ENCODE measurements at places on chromosomes 2 and 18.

- DNase-seq = no peak
Measured at GRCh38 chr2:24399434-24400206, 39.3 kb upstream of the ITSN2 start.

- DNase-seq = no peak
Measured at GRCh38 chr18:58970943-58971790, 106.5 kb downstream of the ZNF532 start.

DNA sequence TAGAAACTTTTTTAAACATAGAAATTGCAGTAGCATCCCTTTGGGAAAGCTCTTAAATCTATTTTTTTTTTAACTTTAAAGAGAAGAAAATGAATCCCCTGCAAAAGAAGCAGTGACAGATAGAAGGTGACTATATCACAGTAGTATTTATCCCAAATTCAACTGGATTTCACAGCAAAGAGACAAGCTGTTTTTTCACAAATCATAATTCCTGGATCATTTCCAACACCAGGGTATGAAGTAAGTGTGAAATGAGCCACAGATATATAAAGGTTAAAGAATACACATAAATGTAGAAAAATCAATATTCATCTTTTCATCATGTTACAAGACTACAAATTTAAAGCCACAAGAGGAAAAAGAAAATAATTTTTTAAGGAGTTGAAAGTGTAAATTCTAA lies 1404.9 kb upstream of the NXPH2 start:
- DNase-seq = no peak

GRCh38 chr2:227780981-227781615 lies 32.5 kb upstream of the CCL20 start:
- DNase-seq = no peak

Measured in Caki2 (cell line).